ENCODE measurements at places on chromosomes 4 and X.

DNA sequence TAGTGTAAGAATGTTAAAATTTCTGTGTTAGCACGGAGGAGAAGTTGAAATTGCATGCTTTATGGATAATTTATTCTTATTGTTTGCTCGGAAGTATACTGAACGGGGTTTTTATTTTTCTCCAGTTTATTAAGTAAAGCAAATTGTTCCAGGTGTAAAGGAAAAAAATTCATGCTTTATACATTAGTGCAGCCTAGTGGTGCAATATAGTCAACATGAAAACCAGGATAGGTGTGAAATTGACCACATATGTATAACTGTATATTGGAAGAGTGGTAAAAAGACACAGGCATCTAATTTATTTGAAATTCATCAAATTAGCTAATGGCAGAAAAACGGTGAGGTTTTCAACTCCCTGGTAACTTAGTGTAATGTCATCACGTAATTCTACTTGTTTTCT lies 959 bp downstream of the BRS3 start:
- DNase-seq = no peak

DNA sequence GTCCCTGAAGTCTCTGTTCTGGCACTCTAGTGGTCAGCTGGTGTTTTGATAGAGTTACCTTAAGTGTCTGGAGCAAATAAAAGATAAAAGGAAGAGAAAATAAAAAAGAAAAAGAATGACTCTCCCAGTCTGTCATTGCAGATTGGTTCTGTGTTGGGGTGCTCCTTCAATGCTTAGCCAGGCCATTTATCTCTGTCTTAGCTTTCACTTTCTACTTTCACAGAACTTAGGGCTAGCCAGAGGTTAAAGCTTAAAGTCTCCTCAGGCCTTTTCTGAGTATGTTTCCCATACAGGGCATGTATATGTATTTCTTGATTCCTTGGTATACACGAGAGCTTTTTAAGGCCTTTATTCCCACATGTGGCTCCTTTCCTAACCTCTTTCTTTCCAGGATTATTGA lies 83.1 kb upstream of the TEX13D start:
- DNase-seq = no peak

GRCh38 chr4:156538651-156539257 lies 432.8 kb downstream of the PDGFC start:
- no peak for DNase-seq

GRCh38 chr4:154511548-154511947 lies 19.9 kb upstream of the DCHS2 start:
- DNase-seq = no peak

GRCh38 chr4:127881563-127881864 lies 821 bp downstream of the PLK4 start:
- DNase-seq = peak; percentile 14
